ENCODE measurements at places on chromosomes 7 and 10.

GRCh38 chr10:97481071-97481470, 17.2 kb downstream of the MMS19 start:
- no peak for DNase-seq

GRCh38 chr10:126844406-126844805, 60.8 kb upstream of the DOCK1 start:
- no peak for DNase-seq

DNA sequence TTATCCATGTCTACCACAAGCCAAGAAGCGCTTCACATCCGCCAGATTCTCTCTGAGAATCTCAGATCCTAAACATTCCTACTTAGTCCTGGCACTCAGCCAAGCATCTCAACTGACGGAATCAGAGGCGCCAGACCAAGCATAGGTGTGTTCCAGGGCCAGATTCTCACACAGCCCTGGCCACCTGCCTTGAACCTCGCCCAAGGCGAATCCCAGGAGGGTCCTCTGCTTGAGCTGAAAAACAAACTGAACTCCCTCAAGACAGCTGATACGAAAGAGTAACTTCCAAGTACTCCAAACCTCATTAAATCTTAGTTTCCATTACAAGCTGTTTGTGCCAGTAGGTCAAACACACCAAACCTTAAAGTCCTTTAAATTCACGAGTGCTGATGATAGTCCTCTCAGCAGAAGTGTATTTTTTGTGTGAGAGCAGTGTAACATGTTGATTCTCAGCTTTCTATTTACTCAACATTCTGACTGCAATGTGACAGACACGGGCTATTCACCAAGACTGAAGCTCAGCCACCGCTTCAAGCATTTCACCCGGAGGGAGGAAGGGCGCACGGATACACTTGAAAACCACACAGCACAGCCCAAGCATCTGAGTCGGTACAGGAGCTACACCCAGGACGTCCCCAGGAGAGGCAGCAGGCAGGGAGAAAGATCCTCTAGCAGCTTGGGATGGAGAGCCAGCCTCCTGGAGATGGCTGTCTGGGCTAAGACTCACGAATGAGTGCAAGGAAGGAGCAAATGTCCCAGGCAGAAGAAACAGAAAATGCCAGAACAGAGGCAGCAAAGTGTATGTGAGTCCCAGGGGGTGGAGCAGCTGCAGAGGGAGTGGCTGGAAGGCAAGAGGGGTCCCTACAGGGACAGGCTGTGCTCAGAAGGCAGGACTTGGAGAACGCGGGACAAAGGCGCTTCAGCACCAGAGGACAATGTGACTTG, 6.0 kb downstream of the PARD3 start:
- peak; percentile 80 for DNase-seq

DNA sequence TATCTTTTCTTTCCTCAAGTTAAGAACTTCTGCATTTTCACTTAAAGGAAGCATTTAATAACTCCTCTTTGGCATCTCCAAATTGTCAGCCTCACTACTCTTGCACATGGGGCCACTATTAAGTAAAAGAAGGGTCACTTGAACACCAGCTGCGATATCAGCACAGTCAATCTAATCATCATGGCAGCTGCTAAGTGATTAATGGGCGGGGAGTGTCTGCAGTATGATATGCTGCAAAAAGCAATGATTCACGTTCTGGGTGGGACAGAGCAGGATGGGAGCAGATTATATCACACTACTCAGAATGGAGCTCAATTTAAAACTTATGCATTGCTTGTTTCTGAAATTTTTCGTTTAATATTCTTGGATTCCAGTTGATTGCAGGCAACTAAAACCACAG, 447.4 kb upstream of the PFKP start:
- DNase-seq = no peak

GRCh38 chr7:37198906-37199485, 249.7 kb downstream of the ELMO1 start:
- DNase-seq = no peak

DNA sequence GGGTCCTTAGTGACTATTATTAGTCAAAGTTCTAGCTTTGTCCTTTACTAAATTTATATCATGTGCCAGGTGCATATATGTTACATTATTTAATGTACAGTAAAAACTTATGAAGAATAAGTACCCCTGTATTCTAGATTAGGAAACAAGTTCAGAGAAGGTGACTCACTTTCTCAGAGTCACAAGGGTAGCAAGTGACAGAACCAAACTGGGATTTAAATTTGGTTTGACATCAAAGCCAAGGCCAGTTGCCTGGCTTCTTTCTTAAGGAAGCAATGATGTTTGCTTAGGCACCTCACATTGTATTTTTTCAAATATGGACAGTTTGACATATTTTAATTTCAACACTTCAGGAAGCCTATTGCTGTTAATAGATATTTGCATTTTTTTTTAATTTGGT, 2.5 kb downstream of the LSM8 start:
- DNase-seq = no peak

DNA sequence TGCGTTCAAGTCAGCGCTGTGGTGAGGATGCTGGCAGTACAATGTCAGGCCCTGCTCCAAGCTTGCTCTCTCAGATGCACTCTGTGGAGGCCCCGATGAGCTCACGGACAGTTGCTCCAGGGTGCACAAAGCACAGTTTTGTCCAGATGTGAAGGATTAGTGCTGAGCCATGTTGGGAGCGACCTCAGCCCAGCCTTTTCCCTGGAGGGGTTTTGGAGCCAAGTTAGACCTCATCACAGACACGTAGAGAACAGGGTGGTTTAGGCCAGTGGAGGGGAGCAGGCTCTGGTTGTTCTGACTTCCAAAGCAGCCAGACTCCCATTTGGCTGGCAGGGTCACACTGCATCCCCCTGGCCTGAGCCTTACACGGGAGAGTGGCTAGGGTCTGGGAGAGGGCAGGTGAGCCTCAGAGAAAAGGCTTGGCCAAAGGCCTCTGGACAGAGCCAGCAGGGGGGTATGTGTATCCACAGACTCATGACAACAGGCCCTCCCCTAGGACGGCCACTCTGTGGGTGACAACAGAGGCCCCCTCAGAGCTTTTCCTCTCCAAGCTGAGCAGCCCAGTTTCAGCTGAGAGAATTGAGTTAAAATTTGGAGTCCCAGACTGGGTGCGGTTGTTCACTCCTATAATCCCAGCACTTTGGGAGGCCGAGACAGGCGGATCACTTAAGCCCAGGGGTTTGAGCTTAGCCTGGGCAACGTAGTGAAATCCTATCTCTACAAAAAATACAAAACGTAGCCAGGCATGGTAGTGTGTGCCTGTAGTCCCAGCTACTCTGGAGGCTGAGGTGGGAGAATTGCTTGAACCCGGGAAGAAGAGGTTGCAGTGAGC, 4.7 kb downstream of the PLAC9 start:
- DNase-seq = no peak

DNA sequence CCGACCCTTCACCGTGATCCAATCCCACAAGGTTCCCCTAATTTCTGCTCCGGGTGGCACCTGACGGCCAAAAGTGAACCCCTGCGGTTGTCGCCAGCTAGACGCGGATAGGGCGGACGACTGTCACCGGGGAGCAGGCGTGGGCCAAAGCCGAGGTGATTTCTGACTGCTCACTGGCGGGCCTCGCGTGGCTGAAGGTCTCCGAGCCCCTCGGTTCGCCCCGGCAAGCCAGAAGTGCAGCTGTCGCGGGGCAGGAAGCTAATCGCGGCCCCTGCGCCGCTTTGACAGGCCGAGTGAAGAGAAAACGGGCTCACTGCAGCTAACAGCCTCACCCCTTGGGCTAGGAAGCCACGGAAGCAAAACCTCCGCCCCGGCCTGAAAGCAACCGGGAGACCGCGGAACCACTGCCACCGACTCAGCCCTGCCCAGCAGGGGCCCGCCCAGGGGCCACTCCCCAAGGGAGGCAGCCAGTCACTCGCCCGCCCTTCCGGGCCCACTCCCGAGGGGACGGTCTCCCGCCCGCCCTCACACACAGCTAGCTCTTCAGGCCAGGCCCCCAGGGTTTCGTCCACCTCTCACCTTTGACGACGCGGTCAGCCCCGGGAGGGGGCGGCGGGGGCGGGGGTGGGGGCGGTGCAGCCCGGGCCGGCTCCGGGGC, 469 bp downstream of the PPP3CB start:
- no peak for DNase-seq

DNA sequence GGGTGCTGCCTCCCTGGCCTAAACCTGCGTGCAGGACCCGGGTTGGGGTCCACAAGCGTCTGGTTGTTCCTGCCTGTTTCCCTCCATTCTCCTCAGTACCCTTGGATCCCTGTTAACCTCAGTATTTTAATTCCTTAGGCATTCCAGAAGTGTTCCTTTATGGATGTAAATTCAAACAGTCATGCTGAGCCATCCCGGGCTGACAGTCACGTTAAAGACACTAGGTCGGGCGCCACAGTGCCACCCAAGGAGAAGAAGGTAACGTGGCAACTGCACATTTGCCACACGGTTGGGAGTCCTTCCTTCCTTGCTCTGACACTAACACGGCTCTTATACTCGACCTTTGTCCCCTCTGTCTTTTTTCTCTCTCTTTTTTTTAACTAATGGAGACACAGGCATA, 187.1 kb downstream of the ARHGAP21 start:
- no peak for DNase-seq

DNA sequence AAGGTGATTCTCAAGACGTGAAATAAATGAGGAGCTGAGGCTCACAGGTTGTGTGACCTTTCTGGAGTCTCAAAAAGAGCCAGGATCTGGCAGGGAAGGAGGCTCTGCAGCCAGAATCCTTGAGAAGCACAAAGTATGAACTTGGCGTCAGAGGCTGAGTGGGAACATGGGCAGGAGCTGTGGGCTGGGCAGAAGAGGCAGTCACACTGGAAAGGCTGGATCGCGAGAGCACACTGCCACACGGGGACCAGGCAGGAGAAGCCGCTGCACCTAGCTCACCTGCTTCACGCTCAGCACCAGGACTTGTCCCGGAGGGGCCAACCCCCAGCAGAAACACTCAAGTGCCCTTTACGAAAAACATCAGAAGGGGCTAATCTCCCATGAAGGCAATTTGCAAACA, 535.0 kb downstream of the TNS3 start:
- DNase-seq = no peak

Measured in NCI-H187 treated with DMSO at 0.1 percent for 48 hours (cell line).